Myocyte (in vitro differentiated cells): ENCODE measurements at places on chromosomes 1 and 21.

GRCh38 chr21:43004926-43005325, 30.6 kb downstream of the PKNOX1 start:
- DNase-seq = peak; percentile 71

GRCh38 chr1:4058122-4058521, 158.1 kb upstream of the C1orf174 start:
- DNase-seq = no peak

DNA sequence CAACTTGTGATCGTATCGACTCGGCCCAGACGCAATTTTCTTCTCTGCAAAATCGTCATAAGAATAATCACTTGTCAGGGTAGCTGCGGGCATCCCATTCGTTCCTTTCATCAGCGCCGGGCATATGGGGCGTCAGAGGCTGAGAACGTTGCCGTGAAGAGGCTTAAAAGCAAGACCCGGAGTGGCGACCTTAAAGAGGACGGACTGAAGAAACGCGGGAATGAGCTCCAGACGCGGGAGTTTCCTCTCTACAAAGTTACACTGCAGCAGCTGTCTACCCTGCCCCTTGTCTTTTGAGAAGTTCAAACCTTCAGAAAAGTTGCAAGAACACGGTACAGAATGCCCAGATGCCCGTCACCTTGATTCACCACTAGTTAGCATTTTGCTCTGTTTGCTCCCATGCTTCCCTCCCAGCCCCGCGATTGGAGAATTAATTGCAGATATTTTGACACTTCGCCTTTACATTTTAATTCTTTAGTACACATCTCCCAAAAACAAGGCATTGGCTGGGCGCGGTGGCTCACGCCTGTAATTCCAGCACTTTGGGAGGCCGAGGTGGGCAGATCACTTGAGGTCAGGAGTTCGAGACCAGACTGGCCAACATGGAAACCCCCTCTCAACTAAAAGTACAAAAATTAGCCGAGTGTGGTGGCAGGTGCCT, 967 bp downstream of the CENPS start:
- DNase-seq = no peak

DNA sequence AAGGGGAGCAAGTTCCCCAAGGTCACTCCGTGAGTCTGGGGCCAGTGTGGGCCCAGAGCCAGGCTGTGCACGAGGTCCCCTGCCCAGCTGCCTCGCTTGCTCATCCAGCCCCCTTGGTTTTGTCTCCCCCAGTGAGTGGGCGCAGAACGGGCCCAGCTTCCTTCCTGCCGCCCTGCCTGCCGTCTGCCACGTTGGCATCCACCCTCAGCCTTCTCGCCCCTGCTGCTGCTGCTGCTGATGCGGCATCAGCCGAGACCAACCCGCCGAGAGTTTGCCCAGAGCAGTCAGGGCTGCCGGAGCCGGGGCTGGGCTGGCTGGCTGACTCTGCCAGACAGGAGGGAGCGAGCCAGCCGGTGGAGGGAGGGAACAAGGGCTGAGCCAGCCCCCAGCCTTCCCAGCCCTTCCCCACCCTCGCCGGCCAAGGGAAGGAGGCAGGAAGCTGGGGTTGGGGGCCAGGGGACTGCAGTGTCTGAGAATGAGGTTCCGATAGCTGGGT, 31.4 kb upstream of the WASF2 start:
- DNase-seq = no peak

GRCh38 chr21:32083197-32083596, 195.7 kb downstream of the MIS18A start:
- no peak for DNase-seq

DNA sequence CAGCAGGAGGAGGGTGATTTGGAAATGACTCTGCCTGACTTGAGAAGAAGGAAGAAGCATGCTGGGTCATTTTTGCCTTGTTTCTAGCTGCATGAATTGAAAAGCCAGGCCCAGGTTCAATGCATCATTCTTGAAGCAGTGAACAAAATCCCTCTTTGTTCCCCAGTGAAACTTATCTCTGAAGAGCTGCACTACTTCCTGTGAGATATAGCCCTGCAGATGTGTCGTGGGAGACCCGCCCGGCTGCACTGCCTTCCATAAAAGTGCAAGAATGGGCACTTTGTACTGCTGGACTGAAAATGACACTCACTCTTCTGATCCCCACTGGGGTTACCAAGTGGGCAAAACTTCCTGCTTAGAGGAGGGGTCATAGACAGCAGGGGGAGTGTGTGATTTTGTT, 249.2 kb upstream of the NFIA start:
- no peak for DNase-seq

DNA sequence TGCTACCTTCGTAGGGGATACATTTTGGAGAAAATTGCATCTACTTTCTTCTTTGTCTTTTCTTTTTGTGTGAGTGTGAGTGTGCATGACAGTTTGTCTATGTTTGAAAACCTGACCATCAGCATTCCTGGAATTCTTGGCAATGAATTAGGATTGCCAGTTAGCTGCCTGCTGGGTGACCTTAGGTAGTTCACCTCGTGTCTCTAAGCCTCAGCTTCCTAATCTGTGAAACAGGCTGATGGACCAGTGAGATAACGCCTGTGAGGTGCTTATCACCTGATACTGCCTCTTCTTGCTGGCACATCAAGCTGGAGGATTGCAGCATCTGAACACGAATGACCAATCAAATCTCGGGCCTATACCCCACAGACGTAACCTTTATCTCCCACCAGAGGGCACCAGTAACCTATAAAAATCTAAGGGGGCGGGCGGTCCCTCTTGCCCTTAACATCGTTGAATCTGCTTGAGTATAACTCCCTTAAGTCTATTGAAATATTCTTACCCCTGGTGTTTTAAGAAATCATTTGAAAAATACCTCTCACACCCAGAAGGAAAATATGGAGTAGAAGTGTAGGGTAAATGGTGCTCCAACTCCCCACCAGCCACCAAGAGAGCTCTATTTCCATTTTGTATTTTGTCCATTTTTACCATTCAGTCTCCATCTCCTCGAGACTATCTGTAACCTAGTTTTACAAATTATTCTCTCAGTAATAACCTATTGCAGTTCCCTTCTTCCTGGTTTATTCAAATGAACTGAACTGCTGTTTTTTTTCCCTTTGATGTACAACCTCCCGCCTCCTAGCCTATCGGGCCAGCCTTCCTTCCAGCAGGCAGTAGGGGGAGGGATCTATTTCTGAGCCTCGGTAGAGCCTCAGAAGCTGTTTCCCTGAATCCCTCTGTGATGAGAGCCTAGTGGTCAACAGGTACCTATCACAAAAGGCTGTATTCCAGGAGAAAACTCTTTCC, 49.7 kb downstream of the MDM4 start:
- DNase-seq = peak; percentile 72

- no peak for DNase-seq
Observed at GRCh38 chr1:160009801-160010200, 22.0 kb downstream of the PIGM start.

DNA sequence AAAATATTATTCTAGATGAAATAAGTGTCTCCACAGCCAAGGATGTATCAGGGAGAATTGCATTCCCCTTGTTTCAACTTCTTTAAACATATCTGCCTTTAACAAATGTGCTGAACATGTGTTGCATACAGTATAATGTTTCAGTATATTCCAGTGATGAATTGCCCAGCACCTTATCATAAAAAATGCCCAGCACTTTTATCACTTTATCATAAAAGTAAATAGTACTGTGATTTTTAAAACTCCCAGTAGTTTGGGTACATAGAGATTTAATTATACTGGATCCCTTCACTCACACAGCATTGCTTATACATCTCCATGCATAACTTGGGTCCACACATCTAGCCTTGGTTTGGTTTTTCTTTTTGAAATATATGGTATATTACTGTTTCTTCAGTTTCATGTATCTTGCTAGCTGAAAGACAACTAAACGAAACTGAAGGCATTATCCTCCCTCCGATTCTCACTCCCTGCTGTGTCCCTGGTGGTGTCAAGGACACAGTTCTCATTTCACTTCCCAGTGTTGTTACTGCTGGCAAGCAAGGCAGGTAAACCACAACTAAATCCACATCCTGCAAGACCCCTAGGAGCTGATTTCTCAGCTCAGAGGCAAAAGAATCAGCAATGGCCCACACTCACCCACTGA, 118.2 kb upstream of the SLC44A3 start:
- no peak for DNase-seq

GRCh38 chr1:155695072-155695471, 6.2 kb downstream of the DAP3 start:
- no peak for DNase-seq

- DNase-seq = no peak
Observed at GRCh38 chr1:168303716-168304540, 23.3 kb downstream of the TBX19 start.

DNA sequence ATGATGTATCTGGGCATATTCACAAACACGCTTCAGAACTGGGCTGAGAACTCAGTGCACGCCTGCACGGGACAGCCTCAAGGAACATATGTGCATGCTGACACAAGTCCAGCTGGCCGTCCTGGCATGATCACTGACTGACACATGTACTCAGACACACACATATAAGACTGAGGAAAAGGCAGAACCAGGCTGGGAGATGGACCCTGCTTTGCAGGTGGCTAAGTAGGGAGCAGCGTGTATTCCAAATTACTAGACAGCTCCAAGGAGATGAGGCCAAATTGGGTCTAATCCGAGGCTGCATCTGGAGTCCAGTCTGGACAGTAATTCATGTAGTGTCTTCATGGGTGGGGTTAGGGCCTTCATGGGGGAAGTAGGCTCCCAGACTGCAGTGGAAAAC, 41.4 kb upstream of the GJB5 start:
- DNase-seq = no peak

DNA sequence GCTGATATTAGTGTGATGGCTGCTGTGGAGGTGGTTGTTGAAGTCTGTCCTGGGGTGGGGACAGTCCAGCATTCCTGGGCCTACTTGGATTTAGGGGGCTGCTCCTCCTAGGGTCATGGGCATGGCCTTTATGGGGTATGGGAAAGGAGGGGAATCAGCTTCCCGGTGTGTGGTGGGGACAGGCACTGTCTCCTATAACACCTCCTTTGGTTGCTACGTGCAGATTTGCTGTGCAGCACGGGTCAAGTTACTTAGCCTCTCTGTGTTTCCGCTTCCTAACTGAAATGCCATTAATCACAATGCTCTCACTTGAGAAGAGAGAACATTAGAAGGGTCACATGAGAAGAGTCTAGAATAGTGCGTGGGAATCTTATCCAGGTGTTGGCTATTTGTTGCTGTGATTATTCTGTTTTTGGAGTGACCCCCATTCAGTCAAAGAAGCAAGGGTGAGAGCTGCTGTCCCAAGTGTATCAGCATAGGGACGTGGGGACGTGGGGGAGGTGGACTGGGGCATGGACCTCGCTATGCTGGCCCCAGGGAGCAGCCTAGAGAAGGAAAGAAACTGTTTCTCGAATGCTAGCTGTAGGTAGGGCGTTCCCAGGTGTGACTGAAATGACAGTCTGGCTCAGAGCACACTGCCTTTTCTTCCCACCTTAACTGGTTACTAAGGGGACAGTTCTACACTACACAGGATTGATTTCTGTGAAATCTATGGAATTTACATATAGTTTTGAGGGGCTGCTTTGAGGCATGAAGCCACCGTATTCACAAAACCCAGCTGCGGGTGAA, 19.9 kb downstream of the SOX13 start:
- no peak for DNase-seq

DNA sequence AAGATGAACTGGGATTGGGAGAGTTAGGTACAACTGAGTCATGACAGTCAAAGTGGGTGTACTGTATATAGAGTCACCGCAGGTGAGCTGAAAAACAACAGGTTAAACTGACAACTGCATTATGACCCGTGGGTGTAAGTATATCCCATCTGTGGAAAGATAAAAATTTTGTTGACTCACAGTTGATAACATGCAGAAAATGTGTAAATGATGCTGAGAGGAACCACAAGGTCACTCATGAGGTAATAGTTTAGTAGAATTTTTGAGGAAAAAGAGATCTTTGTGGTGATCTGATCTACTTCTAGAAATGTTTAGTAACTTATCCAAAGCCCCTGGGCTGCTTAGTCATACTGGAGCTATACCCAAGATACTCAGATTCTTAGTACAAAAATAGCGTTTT, 838 bp downstream of the OR2C3 start:
- no peak for DNase-seq

DNA sequence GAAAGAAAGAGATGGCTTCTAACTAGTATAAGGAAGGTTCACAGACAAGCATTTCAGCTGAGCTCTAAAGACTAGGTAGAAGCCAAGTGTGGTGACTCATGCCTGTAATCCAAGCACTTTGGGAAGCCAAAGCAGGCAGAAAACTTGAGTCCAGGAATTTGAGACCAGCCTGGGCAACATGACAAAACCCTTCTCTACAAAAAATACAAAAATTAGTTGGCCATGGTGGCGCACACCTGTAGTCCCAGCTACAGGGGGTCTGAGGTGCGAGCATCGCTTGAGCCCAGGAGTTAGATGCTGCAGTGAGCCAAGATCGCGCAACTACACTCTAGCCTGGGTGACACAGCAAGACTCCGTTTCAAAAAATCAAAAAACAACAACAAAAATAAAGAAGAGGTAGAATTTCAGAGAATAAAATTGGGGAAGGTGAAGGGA, 27.8 kb downstream of the FBXO42 start:
- DNase-seq = peak; percentile 87

DNA sequence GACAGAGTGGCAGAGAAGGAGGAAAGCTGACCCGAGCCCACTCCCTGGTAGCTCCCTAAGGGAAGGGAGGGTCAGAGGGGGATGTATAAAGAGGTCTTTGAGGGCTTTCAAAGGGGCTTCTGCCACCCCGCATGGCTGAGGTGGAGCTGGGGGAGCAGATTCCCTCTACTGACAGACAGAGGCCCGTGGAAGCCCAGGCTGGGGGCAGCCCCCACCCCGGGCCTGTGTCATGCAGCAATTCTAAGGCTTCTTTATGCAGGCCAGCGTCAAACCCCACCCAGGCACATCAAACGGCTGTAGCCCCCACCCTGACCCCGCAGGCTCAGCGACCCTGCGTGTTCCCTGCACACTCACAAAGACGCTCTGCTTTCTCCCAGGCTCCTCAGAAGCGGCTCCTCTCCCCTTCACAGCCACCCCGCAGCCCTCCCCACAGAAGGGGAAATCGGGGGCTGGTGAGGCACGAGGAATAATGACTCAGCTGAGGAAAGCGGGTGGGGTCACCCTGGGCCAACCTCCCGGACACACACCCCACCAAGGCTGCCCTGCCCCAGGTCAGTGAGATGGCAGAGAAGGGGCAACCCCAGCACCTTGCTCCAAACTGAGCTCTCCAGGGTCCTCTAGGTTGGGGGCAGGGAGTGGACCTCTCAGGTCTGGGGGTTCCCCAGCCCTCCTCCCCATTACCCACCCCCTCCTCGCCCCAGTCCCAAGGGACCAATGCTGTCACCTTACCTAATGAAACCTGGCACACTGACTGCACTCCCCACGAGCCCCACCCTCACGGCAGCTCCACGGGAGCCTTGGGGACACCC, 10.8 kb downstream of the SLC45A3 start:
- DNase-seq = peak; percentile 2

- no peak for DNase-seq
Observed at GRCh38 chr1:230160957-230161771, 94.1 kb downstream of the GALNT2 start.

DNA sequence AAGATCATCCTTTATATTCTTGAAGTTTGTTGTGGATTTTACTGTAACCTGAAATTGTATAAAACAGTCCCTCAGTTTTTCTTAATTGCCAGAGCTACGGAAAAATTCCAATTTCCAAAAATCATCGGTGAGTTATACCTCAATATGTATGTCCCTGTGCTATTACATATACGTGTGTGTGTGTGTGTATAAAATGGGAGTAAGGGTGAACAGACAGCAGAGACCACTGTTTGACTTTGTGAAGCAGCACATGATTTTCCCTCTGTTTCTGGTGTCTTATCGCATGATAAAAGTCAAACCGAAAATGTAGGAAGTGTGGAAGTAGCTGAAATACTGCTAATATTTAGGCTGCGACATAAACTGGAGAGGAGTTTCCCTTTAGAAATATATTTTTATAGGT, 1.2 kb downstream of the OR2T1 start:
- no peak for DNase-seq

- DNase-seq = no peak
Observed at GRCh38 chr1:58714544-58714943, 14.7 kb upstream of the MYSM1 start.
